Left cardiac atrium (tissue), 4 donors: ENCODE measurements at places on chromosomes 4 and X.
A peak's percentile ranks its signal among the peaks of the same experiment; 100 is the strongest.

DNA sequence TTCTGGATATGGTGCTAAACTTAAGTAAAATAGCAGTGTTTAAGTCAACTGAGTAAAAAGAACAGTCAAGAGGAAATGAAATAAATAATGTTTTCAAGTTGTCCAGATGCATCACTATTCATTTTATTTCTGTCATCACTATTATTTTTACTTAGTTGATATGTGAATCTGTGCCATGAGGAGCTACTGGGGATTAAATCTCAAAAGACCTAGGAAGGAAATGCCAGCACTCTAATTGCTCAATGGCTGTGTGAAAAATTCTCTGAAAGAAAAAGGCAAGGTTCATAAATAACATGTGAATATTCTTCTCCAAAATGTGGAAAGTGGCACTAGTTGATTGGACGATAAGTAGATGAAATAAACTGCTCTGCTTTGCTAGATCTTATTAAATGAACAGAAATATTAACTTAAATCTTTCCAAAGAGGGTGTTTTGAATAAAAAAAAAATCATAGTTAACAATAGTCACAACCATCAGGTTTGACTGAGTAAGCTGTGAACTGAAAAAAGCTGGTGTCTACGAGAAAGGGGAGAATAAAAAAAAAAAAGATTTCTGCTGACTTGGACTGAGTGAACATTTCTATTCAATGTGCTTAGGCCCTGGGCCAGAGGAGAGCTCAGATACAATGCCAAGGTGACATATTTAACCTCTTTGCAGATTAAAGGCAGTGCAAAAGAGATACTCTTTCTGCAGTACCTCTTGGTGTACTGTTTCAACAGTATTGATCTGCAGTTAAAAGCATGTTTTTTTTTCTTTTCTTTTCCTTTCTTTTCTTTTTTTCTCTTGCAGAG is 1.6 kb downstream of the SPARCL1 start:
- peak; percentile 40 for DNase-seq

GRCh38 chr4:142923619-142924018 is 77.5 kb upstream of the INPP4B start:
- DNase-seq = no peak

DNA sequence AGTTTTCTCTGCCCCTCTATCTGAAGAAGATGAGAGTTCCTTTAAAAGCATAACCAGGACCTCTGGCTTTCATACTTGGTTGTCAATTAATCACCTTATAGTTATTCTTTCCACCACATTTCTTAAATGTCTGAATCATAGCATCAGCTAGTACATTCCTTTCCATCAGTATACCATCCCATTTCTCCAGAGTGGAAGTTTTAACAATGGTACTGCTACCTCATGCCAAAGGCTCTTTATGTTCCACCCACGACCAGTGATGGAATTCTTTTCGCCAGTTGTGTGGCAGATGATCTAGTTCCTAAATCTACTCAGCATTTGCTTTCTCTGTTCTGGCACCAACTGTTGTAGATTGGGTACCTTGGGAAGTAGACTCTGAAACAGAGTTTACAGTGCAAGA is 379.8 kb downstream of the ZNF674 start:
- no peak for DNase-seq

GRCh38 chr4:166996216-166996615 is 238.1 kb downstream of the SPOCK3 start:
- no peak for DNase-seq
